ENCODE measurements at places on chromosomes 13 and 19. TPM values are rescaled to one million over a fixed set of nuclear protein-coding genes. Genes with fewer than 3 reads are reported as not detected.

DNA sequence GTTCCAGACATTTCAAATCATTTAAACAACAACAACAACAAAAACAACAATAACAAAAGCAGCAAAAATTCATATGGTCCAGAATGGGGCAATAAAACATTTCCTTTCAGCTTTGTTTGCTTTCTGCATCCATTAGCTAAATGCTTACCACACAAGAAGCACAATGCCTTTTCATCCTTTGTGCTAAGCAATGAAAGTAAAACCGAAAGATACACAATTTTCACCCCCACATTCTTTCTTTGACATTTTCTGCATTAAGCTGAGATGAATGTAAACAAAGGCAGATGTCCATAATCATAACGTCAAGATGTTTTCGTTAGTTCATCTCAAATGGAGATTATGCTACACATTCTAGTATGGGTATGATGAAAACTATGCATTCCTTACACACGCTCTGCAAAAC, 568.5 kb downstream of the SLITRK6 start:
- H3K4me3 ChIP-seq = no peak overlapping the region
- H3K27ac ChIP-seq = no peak overlapping the region
- no peaks in the 10 kb centered on the region for H3K4me1 ChIP-seq
- no peak for DNase-seq
- H3K36me3 ChIP-seq = no peaks in the 10 kb centered on the region

GRCh38 chr13:113732176-113732960, 26.7 kb upstream of the TMEM255B start:
- no peak overlapping the region for H3K27ac ChIP-seq
- no peaks in the 10 kb centered on the region for H3K27me3 ChIP-seq
- no peak for DNase-seq

DNA sequence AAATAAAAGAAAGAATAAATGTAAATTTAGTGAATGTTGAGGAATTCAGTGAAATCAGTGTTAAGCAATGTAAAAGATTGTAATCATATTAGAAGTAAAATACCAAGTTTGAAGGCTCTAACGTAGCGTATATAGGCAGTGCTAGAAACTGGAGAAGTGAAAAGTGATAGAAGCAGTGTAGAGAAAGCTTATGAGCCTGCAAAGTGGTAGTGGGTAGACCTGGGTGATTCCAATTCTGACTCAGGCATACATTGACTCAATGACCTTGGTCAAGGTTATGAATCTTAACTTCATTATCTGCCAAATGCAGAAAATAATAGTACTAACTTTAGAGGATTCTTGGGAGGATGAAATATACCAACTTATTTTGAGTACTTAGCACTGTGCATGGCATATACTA, 4.1 kb downstream of the SLC10A2 start:
- no peaks in the 10 kb centered on the region for H3K27me3 ChIP-seq
- no peaks in the 10 kb centered on the region for H3K36me3 ChIP-seq
- H3K4me1 ChIP-seq = no peaks in the 10 kb centered on the region

- peaks cover 4% of the 10 kb centered on the region for H3K4me1 ChIP-seq
- no peaks in the 10 kb centered on the region for H3K36me3 ChIP-seq
- no peak overlapping the region for H3K27ac ChIP-seq
- no peak overlapping the region for H3K4me3 ChIP-seq
Observed at GRCh38 chr13:71274923-71275608, 591.9 kb downstream of the DACH1 start.

GRCh38 chr19:20247016-20247683, 80.1 kb downstream of the ZNF486 start:
- peak overlapping the region; percentile 32 for H3K4me3 ChIP-seq

DNA sequence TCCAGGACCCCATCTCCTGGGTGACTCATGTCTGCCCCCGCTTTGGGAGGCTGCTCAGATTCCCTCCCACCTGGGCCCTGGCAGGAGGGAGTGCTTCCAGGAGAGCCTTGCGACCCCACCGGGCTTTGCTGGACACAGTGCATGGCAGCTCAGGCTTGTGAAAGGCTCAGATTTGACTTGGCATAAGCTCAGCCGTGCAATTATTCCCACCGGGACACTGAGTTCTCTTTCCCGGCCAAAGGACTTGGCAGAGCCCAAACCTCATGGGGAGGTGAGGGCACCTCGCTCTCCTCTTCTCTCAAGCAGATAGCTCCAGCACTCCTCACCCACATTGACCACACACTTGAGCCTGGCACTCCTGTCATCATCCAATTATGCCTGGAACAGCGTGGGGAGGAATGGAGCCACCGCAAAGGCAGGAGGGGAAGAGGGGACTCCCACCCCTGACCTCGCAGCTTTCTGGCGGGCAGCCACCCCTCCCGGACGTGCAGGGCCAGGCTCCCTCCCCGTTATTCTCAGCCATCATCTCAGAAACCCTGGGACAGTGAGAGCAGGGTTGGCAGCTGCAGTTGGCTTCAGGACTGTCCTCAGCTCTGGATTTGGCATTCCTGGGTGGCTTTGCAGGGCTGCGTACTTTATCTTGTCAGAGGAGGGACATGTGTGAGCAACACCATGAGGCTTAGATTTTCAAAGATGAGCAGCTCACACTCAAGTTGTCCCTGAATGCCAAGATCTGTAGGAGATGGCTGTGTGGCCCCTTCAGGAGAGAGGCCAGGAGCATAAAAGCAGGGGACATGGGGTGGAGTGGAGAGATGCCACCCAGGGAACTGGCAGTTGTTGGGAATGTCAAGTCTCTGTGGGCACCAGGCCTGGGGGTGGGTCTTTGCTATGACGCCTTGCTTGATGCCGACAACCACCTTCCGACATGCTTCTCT, 306.2 kb downstream of the TEX29 start:
- DNase-seq = no peak
- H3K4me1 ChIP-seq = no peaks in the 10 kb centered on the region
- no peaks in the 10 kb centered on the region for H3K36me3 ChIP-seq
- H3K27me3 ChIP-seq = no peaks in the 10 kb centered on the region

- no peak for DNase-seq
- peak overlapping the region; percentile 25 for H3K27ac ChIP-seq
- H3K27me3 ChIP-seq = no peaks in the 10 kb centered on the region
- H3K4me1 ChIP-seq = peaks cover 11% of the 10 kb centered on the region
- H3K36me3 ChIP-seq = peaks cover 48% of the 10 kb centered on the region
Observed at GRCh38 chr19:46371371-46371901, 24.5 kb downstream of the PPP5C start.

DNA sequence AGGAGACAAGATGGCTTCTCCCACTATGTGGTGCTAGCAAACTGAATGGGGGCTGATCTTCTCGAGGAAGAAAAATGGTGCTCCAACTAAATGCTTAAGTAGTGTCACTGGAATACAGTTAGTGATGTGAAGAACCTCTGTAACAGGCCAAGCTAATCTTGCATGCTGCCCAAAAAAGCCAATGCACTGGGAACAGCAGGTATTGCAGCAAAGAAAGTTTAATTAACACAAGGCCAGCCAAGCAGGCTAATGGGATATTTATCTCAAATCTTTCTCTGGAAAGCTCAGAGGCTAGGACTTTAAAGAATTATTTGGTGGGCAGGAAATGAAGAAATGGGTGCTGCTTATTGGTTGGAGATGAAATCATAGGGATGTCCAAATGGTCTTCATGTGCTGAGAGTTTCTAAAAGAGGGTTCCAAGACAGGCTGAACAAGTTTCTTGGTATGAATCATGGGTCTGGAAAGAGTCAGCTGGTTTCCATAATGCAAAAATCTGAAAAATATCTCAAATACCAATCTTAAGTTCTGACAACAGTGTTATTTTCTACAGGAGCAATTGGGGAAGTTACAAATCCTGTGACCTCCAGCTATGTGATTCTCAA, 1550.5 kb downstream of the SLITRK5 start:
- no peaks in the 10 kb centered on the region for H3K36me3 ChIP-seq
- no peak overlapping the region for H3K27ac ChIP-seq
- H3K4me1 ChIP-seq = no peaks in the 10 kb centered on the region
- DNase-seq = no peak
- no peak overlapping the region for H3K4me3 ChIP-seq

GRCh38 chr19:32824191-32824751, 45.3 kb downstream of the SLC7A9 start:
- H3K36me3 ChIP-seq = no peaks in the 10 kb centered on the region
- no peak for DNase-seq
- H3K4me1 ChIP-seq = peaks cover 15% of the 10 kb centered on the region
- H3K27me3 ChIP-seq = no peaks in the 10 kb centered on the region

- H3K36me3 ChIP-seq = no peaks in the 10 kb centered on the region
- H3K4me3 ChIP-seq = no peak overlapping the region
- H3K27me3 ChIP-seq = no peaks in the 10 kb centered on the region
- H3K4me1 ChIP-seq = no peaks in the 10 kb centered on the region
Observed at GRCh38 chr13:94261163-94261562, 218.3 kb downstream of the DCT start.

ZNF208 gene
- total RNA-seq = not detected

TLE6 gene
- total RNA-seq = 12.8 TPM

ZNF429 gene
- 11.7 TPM for total RNA-seq

ACER1 gene
- total RNA-seq = not detected

LMTK3 gene
- total RNA-seq = 11.1 TPM

MED16 gene
- 83.8 TPM for total RNA-seq
